ENCODE measurements at places on chromosomes 3 and 15.

DNA sequence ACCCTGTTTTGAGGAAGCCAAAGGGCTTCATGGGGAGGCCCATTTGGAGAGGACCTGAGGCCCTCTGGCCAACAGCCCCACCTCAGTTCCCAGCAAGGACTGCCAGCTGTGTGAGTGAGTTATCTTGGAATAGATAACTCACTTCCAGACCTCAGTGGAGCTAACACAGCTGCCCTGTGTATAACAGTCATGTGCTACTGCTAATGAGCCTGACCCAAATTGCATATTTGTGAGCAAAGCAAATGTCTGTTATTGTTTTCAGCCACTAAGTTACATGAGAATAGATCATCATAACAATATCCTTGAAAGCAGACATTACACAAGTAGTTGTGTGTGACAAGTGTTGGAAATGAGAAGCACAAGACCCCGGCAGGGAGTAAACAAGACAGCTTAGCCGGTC lies 355.8 kb downstream of the MCTP2 start:
- no peak for DNase-seq

DNA sequence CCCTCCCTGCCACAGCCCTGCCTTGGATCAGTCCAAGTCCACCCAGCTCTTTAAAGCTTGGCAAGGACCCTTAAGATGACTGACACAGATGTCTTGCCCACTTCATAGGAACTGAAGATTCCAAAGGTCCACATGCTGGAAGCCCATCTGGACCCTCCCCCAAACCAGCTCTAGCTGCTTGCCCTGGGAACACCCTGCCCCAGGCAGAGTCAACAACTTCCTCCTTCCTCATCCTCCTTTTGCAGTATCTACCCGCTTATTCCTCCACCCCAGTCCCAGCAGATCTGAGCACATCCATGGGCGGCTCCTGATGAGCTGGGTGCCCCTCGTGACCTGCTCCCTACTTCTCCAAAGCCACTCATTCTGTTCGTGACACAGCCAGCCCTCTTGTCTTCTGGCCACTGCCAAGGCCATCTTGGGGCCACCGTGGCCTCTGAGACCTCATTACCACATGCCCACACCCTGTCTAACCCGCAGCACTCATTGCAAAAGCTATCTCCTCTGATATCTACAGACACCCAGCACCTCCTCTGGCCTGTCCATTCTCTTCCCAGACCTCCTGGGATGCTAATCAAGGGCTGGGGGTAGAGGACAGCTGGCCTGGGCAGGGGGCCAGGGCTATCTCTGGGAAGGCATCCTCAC lies 2.0 kb upstream of the PFKFB4 start:
- DNase-seq, result no peak

- DNase-seq, result no peak
Measured at GRCh38 chr3:79172241-79172640, 595.6 kb downstream of the ROBO1 start.

DNA sequence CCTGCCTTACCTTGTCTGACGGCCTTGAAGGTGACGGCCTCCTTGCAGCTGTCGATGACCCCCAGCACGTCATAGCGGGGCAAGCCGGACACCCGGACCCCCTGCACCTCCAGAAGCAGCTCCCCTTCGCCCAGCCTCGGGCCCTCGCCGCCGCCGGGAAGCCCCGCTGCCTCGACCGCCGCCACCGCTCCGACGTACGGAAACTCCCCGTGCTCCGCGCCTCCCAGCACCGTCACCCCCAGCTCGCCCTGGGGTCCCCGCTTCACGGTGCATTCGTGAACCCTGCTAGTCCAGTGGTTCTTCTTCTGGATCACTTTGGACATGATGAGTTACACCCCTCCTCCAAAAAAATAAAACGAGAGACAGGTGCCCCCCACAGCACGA lies 740 bp downstream of the MAGI1 start:
- DNase-seq, result no peak
